Kidney (tissue), 22 donors: ENCODE measurements at places on chromosomes 1 and 21.

- peak; percentile 50 for DNase-seq
Measured at GRCh38 chr1:115426231-115426771, 88.3 kb upstream of the NGF start.

DNA sequence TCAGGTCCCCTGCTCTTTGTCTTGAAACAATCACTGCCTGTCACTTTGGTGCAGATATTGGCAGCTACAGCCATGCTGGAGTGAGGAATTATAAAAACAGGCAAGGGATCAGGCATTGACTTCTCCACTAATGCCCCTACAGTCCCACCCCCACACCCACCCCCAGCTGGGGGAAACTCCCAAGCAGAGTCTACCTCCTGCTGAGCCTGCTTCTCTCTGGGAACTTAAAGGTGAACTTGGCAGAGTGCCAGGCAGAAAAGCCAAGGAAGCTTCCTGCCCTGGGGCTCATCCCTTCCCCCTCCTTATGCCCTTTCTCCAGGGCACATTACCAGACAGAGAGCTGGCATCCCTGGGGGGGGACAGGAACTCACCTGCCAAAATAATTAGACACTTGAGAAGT is 6.7 kb downstream of the NCMAP start:
- DNase-seq: peak; percentile 67

DNA sequence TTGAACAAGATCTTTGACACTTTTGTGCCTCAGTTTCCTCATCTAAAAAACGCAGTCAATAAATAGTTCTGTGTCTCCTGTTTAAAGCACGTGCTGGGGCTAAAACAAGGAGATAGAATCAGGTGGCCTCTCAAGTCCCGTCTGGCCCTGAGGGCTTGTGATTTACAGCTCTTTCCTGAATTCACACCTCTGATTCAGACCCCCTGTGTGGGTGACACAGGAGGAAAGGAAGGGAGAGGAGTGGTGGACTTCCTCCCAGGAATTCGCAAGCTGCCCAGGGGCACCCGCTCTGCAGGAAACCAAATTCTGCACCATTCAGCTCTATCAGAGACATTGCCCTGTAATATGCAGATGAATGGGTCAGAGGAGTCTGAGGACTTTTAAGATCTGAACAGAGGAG is 5.2 kb upstream of the PRR9 start:
- no peak for DNase-seq

- DNase-seq: no peak
Measured at GRCh38 chr1:162466797-162467196, 30.8 kb upstream of the UHMK1 start.

GRCh38 chr1:17671741-17672140 is 83.4 kb upstream of the ACTL8 start:
- DNase-seq: peak; percentile 66

DNA sequence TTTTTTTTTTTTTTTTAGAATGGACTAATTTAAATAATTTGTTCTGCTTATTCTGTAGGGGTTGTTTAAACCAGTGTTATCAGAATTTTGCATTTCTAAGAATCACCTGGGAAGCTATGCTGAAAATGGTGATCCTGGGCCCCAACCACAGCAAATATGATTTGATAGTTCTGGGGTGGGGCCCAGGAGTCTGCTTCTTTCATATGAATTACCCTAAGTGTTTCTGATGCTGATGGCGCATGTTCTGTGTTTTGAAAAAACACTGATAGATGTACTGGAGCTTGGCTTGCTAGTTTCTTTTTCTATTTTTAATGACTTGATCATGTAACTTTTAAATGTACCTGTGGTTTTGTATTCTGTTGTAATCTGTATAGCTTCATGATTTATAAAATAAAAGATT is 89.3 kb downstream of the CDC14A start:
- no peak for DNase-seq

DNA sequence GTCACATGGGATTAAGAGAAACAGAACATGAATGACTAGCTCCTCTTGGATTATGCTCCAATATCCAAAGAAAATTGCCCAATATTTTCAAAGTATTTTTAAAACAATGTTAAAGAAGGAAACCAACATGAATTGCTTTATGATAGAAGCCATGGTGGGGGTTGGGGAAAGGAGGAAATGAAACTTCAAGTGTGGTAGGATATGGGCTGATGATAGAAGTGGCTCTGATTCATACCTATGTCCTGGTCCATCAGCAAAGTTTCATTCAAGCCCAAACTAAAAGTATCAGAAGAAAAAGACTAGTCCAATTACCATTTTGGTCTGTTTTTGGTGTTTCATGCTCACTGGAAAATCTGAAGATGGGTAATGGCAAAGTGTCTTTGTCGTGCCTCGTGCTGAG is 104.2 kb upstream of the PROX1 start:
- no peak for DNase-seq
